ENCODE measurements at places on chromosomes 13 and 19.

GRCh38 chr19:30446850-30447552, 74.8 kb downstream of the ZNF536 start:
- no peak for DNase-seq

DNA sequence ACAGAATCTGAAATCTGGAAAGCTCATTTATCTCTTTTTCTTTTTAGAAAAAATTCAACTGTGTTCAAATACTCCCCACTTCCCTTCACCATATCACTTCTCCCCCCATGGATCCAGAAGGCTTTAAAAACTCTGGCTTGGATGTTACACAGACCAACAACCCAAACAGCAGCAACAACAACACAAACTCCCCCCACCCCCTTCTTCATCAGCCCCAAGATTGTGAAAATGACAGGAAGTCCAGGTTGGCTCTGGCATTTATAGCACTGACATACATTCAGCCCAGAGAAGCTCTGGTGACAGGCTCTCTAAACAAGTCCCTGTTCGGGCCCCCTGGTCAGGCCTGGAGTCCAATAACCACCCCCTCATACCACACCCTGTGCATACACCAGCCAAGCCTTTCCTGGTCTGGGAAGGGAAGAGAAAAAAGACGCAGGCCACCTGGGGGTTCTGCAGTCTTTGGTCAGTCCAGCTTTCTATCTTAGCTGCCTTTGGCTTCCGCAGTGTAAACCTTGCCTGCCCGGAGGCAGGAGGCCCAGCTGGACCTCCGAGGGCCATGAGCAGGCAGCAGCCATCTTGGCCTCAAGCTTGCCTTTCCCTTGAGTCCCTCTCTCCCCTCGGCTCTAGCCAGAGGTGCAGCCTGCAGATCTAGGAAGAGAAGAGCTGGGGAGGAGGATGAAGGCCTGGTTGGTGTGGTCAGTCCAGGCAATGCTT, 6.8 kb downstream of the CDX2 start:
- no peak for DNase-seq

GRCh38 chr13:111112196-111112595, 2.9 kb upstream of the ARHGEF7 start:
- no peak for DNase-seq

DNA sequence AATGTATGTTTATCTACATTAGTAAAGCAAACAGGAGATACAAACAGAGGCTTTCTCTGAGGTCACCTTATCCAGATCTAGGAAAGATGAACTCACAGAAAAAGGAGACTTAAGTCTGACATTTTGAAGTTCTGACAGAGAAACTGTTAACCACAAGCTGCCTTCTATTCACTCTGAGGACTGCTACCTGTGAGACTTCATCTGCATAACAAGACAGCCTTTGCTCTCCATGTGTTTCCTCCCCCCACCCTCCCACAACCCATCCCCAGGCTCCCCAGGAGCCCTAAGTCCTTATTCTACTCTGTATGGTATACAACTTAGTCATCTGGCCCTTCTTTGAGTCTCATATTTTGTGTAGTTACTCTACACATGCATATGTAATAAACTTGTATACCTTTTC, 699.0 kb downstream of the FGF9 start:
- no peak for DNase-seq

DNA sequence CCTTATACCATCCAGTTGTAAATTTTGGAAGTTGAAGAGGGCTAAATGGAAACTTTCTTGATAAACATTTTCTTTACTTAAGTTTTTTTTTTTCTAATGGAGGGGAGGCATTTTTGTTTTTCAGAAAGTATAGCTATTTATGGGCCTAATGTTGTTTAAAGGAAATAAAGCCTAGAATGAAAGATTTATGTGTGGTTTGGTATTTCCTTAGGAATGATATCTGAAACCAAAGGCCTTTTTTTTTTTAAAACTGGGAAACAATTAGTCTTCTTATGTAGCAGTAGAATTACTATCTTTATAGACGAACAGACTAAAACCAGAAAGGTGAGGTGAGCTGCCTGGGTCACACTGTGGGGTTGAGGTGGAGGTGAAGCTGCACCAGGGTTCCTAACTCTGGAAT, 80.1 kb downstream of the ESD start:
- no peak for DNase-seq

DNA sequence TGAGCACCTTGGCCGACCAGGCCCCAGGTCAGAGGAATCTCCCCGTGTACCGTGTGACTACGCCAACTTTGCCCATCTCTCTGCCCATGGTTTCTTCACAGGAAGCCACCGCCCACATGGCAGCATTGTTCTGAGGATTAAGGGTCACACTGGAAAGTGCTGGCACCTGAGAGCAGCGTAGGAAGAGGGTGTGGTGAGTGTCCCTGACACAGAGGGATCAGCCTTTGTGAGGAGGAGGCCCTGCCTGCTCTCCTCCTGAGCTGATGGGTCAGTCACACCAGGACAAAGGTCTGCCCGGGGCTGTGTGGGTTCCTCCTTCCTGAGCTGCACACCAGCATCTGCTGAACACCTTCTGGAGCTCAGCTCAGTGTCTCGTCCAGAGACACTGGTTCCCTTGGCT, 32.2 kb upstream of the SLC15A1 start:
- DNase-seq = no peak

DNA sequence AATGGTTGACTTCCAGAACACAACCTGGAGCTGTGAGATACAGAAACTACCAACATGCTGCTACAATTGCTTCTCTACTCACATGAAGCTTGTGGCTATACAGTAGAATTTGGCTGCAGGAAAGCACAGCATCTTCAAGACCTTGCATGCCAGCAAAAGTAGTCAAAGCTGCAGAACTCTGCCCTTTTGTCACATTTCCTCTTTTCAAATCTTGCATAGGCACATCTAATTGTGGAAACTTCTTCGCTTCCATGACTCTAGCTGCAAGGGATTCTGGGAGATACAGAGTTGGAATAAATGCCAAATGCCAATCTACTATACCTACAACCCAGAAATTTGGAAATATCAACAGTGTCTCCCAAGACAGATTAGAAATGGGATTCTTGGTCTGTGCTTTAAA, 462.2 kb downstream of the FOXO1 start:
- DNase-seq = no peak

- DNase-seq = no peak
Measured at GRCh38 chr19:33177417-33177979, 16.6 kb upstream of the LRP3 start.

- DNase-seq = peak; percentile 51
Measured at GRCh38 chr19:7099597-7099921, 30.1 kb downstream of the ZNF557 start.

DNA sequence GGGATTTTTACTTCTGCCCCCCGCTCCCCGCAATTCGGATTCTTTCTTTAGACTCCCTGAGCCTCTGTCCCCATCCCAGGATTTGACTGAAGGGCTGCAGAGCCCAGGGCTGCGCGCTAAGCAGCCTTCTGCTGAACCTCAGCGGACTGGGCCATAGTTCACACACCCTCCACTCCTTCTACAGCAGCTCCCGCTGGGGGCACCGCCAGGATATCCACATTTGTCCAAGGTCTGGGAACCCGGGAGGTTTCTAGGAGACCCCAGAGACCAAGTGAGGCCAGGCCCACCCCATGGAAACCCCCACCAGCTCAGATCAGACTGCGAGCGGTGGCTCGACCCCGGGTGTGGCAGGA, 463.3 kb downstream of the ITGBL1 start:
- no peak for DNase-seq

DNA sequence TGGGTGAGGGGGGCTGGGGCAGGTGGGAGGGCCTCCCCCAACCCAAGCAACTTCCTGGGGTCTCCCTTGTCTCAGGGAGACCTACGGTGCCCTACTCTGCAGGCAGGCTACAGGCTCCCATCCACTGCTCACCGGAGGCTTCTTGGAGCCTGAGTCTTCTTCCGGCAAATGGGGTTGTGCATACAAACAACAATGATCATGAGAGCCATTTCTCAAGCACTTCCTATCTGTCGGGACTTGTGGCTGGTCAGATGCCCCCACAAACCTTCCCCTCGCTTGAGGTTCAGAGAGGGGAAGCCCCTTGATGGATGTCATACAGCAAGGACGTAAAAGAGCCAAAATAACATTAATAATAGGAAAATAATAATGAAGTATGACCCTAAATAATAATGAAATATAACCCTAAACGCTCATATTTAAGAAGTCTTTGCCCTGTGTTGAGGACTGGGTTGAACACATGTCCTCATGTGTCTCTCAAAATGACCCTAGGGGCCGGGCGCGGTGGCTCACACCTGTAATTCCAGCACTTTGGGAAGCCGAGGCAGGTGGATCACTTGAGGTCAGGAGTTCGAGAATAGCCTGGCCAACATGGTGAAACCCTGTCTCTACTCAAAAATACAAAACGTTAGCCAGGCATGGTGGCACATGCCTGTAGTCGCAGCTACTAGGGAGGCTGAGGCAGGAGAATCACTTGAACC, 727 bp downstream of the CD37 start:
- no peak for DNase-seq

GRCh38 chr19:31408460-31409124, 59.4 kb upstream of the TSHZ3 start:
- DNase-seq = no peak

- no peak for DNase-seq
Measured at GRCh38 chr19:55441319-55441691, 1.8 kb downstream of the SHISA7 start.

DNA sequence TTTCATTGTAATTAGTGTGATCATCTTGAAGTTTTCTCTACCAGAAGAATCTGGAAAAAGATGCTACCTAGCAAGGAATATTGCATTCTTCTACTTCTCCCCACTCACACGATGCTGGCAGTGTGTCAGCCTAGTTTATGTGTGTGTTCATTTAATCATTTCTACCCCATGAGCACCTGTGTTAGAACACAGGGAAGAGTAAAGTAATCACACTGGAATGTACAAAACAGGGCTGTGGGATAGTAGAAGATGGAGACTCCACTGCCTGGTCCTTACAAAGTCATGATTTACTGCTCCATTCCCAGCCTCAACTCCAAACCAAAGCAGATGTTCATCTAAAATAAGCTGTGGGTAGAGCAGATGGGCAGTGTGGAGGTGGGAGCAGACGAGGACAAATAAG, 47.7 kb upstream of the RGCC start:
- DNase-seq = no peak

DNA sequence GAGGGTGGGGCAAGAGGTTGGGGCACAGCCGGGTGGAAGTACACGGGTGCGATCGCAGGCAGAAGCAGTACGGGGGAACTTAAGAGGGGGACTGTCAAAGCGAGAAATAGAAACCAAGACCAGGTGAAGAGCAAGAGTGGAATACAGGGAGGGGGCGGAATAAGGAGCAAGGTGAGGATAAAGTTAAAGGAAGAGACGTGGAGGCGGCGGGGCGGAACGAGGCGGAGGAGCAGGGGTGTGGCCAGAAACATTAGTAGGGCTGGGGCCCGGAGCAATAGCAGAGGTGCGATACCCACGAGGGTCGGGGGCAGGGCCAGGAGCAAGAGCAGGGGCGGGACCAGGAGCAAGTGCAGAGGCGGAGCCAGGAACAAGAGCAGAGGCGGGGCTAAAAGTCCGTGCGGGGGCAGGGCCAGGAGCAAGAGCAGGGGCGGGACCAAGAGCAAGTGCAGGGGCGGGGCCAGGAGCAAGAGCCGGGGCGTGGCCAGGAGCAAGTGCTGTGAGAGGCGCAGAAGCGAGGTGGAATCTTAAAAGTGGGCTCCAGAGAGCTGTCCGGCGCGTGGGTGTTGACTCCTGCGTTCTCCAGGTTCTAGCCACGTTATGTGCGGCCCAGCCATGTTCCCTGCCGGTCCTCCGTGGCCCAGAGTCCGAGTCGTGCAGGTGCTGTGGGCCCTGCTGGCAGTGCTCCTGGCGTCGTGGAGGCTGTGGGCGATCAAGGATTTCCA, 1.2 kb downstream of the CATSPERG start:
- peak; percentile 91 for DNase-seq

GRCh38 chr13:23289917-23290357, 109.2 kb downstream of the SGCG start:
- DNase-seq = no peak

GRCh38 chr13:91168386-91168711, 179.1 kb upstream of the MIR17HG start:
- no peak for DNase-seq

DNA sequence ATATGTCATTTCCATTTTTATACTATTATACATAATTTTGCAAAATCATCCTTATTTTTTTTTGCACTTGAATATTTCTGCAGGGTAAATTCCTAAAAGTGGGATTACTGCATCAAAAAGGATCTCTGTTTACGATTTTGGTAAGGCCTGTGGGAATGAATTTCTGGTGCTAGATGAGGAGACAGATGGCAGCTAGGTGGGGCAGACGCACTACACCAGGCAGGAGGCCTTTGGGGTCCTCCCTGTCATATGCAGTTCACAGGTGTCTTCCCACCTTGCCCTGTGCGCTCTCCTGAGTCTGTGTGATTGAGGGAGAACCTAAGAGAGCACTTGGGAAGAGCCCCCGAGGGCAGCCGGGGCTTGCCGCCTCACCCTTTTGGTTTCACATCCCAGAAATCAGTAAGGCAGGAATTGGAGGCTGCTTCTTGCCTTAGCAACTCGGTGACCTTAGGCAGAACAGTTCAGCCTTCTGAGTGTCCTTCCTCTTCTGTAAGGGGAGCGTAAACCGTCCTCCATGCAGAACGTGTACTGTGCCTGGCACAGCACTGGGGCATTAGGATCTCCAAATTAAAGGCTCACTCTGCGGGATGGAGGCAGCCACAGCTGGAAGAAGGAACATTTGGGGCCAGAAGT, 13.4 kb upstream of the GJB2 start:
- no peak for DNase-seq

- DNase-seq = no peak
Measured at GRCh38 chr13:35496006-35496405, 19.5 kb upstream of the MAB21L1 start.

DNA sequence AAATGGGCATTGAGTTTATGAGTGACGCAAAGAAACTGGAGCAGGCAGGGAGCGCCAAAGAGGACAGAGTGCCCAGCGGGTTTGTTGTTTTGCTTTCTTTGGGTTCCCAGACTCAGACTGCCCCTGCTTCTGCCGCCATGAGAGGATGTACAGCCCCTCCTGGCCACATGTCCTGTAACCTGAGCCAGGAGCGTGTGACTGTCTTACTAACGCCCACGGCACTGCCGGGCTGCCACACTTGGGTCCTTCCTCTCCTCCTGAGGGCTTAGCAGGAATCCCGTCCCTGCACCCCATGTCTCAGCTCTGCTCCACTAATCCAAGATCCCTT, 80.5 kb downstream of the GPR12 start:
- no peak for DNase-seq

All from stimulated activated CD4-positive, alpha-beta T cell treated with anti-CD3 and anti-CD28 coated beads, Interleukin-1b, Interleukin-23, amount 100 ng/mL, for 1 hour (primary cell).